Stimulated activated CD4-positive, alpha-beta T cell treated with anti-CD3 and anti-CD28 coated beads, TNF-alpha, amount 100 ng/mL, for 24 hours (primary cell): ENCODE measurements at places on chromosomes 3 and 15.
A peak's percentile ranks its signal among the peaks of the same experiment; 100 is the strongest.

DNA sequence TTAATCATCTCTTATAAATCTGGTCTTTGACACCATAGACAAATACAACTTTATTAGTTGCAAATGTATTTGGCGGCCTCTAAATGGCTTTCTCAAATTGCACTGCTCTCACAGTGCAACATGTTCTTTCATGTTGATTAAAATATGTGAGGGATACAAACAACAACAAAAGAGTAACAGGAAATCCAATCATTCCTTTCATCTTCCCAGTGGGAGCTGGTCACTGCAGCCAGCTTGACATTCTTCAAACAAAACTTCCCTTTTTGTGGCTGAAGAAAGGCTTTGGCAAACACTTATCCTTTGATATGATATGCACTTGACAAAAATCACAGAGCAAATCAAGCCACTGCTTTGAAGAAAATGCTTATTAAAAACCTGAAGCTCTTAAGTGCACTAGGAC, 973.6 kb downstream of the EPHA3 start:
- DNase-seq = no peak

GRCh38 chr3:53974324-53974723, 82.7 kb upstream of the SELENOK start:
- DNase-seq = no peak

- DNase-seq = no peak
These were observed 214.6 kb downstream of the KCNAB1 start for GRCh38 chr3:156334841-156335545.

- no peak for DNase-seq
These were observed 45.4 kb downstream of the AMOTL2 start for GRCh38 chr3:134328846-134329245.

DNA sequence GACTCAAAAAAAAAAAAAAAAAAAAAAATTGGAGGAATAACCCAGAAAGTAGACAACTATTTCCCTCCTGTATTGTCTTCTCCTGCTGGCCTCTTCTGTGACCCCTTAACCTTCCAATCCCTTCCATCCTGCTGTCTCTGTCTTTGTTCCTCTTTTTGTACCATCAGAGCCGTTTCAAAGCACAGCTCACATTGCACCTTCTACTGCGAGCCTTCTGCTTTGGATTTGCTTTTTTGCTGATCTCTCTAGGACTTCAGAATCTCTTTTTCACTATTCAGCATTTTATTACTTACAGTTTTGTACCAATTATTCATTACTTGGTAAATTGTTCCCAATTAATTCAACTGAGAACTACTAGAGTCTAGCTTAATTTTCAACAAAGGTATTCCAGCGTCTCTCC, 284.0 kb upstream of the TBL1XR1 start:
- DNase-seq = no peak

DNA sequence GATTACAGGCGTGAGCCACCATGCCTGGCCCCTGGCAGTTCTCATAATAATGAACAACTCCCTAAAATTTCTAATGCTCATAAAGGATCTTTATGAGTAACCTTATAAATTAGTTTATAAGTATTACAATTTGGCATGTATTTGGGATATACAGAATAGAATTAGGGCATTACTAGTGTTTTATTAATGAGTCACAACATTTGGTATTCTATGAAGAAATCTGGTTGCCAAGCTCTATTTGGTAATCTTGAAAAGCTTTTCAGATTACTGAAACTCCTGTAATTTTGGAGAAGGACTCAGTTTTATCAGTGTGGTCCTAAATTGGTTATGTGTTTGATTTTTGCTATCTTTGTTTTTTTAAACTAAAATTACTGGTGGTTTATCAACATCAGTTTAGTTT, 45.8 kb downstream of the TM6SF1 start:
- no peak for DNase-seq

DNA sequence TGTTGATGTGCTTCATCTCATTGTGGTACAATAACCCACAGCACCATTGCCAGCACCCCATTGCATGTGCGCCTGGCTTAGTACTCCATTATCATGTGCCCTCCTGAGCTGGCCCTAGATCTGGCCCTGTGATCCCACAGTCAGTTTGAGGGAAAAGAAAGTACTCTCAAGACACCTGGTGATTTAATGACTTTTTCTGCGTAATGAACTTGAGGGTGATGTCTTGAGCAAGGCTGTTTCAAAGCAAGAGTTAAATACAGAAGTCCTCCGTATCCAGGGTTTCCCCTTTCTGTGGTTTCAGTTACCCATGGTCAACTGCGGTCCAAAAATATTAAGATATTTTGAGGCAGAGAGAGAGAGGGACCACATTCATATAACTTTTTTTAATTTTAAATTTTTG, 16.3 kb downstream of the C3orf20 start:
- DNase-seq = no peak

- DNase-seq = no peak
These were observed 122.7 kb downstream of the WNT5A start for GRCh38 chr3:55364421-55364820.

- DNase-seq = peak; percentile 19
These were observed 72.9 kb downstream of the RPL39L start for GRCh38 chr3:187066228-187066995.

DNA sequence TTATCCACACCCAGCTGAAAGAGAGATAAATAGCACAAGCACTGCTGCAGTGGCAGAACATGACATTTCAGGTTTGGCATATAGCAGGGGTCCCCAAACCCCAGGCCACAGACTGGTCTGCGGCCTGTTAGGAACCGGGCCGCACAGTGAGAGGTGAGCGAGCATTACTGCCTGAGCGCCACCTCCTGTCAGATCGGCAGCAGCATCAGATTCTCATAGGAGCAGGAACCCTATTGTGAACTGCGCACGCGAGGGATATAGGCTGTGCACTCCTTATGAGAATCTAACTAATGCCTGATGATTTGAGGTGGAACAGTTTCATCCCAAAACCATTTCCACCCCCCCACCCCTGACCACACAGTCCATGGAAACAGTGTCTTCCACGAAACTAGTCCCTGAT, 54.6 kb downstream of the CCR4 start:
- DNase-seq = no peak

GRCh38 chr3:102059145-102059943, 210.0 kb downstream of the NFKBIZ start:
- no peak for DNase-seq

DNA sequence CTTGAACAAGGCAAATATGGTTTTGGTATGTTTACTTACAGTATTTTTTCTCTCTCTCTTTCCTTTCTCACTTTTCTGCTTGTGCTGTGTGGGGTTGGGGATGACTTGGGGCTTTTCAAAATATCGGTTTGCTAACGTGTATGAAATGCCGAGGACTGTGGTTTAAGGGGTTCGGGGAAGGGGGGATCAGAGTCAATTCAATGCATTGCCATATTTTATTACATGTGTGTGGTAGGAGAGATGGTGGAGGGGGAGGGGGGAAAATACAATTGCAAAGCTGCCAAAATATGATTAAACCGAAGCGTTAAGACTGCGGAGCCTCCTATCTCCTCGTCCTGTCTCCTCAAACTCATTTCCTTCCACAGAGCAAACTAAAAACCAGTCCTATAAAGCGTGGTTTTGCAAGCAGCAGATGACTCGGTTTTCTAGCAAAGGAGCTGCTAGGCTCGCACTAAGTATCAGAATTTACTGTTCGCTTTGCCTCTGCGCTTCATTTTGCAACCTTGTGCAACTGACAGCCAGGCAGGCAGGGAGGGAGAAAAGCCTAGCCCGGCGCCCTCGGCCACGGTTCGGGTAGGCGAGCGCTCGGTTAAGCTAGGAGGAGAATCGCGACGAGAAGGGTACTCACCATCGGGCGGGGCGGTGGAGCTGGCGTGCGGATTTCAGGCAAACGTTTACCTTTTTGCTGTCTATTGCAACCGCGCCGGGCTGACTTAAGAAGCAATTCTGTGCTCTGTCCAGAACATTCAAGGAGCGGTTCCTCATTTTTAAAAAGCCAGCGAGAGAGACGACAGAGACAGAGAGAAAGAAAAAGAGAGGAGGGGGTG, 4.0 kb upstream of the NR2F2 start:
- no peak for DNase-seq

- DNase-seq = no peak
These were observed 33.0 kb upstream of the GNB5 start for GRCh38 chr15:52224211-52224610.

- DNase-seq = no peak
These were observed 18.8 kb upstream of the SATB1 start for GRCh38 chr3:18443665-18444594.

DNA sequence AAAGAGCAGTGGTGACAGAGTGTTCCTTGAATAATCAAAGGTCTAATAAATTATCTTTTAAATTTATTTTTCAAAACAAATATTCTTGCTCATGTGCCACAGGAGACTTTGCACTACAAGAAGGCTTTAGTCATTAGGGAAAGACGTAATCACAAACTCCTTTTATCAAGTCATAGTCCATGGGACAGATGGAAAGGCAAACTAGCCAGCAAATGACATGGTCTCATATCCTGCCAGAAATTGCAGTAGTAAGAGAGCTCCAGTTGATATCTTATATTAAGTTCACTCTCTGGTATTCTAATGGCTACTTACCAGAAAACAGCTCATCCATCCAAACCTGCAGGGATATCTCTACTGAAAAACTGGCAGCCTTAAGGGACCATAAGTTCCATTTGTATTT, 225.0 kb upstream of the TP63 start:
- DNase-seq = no peak

GRCh38 chr3:64266983-64267382, 41.7 kb upstream of the PRICKLE2 start:
- DNase-seq = no peak

DNA sequence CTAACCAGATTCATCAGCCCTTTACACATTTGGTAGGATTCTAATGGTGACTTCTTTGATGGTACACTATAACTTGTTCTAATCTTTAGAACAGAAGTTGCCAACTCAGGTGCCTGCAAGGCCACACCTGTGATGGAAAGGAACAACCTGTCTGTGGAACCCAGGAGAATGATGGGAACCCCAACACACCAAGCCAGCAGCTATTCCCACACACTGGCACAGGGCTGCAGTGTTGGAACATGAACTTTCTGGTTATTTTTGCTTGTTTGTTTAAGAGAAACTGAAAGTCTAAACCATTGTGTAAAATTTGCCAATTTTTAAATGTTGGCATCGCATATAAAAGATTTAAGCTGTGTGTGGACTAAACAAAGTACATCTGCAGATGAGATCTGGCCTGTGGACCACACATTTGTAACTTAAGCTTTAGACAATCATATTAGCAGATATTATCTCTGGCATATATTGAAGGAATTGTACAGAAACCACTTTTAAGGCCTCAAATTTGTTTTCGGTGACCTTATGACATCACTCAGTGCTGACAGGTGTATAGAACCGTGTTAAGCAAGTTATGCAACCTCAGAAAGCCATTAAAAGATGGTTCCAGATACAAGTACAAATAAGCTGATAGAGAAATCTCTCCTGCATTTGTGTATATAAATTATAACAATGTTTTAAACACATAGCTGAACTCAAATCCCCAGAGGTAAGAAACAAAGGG, 242.9 kb downstream of the SLC9A9 start:
- no peak for DNase-seq

- no peak for DNase-seq
These were observed 57.3 kb downstream of the LSM3 start for GRCh38 chr3:14235912-14236295.

DNA sequence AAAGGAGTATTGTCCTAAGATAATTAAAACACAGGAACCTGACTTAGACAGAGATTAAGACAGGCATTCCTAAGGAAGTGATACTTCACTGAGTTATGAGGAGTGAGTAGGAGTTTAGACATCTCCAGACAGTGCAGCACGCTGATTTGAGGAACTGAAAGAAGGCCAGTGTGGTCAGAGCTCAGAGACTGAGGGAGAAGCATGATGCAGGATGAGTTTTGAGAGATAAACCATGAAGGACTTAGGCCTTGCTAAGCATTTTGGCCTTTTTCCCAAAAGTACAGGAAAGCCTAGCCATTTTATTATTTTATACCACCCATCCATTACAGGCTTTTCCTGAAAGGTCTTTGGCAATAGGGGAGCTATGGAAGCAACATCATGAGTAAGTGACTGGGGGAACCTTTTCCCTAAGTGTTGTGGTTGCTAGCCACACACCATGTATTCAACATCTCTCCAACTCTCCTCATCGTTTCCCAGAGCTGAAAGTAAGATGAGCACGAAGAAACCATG, 375.6 kb upstream of the TPRG1 start:
- DNase-seq = no peak

- DNase-seq = no peak
These were observed 48.1 kb downstream of the IQSEC1 start for GRCh38 chr3:13025090-13025489.

DNA sequence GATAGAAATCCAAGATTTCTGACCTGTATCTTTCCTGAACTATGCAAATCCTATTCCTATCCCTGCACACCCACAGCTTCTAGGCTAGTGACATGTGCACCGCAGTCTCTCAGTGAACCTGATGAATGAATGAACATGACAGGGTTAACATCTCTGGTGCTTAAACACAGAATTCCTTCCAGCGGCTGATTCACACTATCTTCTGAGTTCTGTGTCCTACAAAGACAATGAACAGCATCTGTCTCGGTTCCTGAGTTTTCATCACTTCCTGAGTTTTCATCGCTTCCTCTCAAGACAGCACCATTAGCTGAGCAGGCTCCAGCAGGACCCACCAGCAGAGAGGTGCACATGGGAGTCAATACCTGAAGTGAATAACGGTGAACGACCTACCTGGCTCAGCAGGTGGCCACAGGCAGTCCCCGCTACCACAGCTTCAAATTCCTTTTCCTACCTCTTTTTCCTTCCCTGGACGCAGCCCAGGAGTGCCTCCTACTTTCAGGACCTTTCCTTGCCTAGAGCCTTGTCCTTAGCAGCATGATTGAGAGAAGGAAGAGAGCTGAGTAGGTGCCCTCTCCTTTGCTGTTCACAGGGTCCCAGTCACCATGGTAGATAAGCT, 113.5 kb downstream of the IGF2BP2 start:
- no peak for DNase-seq

DNA sequence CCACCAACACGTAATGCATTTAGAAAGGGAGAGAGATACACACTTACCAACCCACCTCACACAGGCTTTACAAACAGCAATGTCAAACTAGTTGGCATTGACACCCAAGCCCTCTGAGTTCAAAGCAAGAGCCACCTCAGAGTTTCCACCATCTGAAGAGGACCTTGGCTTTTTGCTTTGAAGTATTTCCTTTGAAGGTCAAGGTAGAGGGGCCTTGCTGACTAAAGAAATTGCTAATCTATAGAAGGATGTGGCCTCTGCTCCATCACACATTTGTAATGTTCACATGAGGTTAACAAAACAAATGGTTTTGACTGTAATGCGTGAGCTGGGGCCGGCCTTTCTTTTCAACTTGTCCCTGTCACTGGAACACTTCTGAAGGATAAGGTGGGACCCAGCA, 117.7 kb downstream of the POLR2M start:
- no peak for DNase-seq

GRCh38 chr3:88231207-88231606, 81.4 kb downstream of the C3orf38 start:
- DNase-seq = no peak

DNA sequence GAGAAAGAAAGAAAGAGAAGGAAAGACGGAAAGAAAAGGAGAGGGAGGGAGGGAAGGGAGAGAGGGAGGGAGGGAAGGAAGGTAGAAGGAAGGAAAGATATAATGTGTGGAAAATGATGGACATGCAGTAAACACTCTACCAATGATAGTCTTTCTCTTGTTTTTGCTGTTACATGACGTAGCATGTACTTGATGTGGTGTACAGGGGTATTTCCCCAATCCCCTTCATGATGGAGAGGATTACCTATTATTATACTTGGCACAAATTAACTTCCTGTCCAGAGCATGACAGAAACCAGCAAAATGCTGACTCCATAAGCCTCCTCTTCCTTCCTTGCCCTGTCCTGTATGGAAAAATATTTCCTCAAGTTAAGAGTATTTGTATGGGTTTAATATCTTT, 124.4 kb downstream of the B3GALNT1 start:
- no peak for DNase-seq

GRCh38 chr3:76685858-76686257, 354.0 kb upstream of the ROBO2 start:
- DNase-seq = no peak
